ENCODE measurements at places on chromosomes 6 and 20. TPM values are rescaled to one million over a fixed set of nuclear protein-coding genes. Genes with fewer than 3 reads are reported as not detected.
A peak's percentile ranks its signal among the peaks of the same experiment; 100 is the strongest.

GRCh38 chr6:159169193-159169555, at the start of gene FNDC1:
FNDC1 (plus strand) TSS chr6:159169400; CDS start chr6:159169597, 197 bp downstream.
- no peaks in the 10 kb centered on the region for H3K36me3 ChIP-seq
- H3K27ac ChIP-seq, result peak within 1 kb of the TSS; percentile 25
- DNase-seq, result no peak
- no peaks in the 10 kb centered on the region for H3K4me1 ChIP-seq

SYNJ2 gene
- 10.0 TPM for total RNA-seq

DDX43 gene
- total RNA-seq, result not detected

- H3K27ac ChIP-seq, result no peak overlapping the region
- no peaks in the 10 kb centered on the region for H3K4me1 ChIP-seq
- no peak for DNase-seq
- H3K4me3 ChIP-seq, result no peak overlapping the region
- H3K36me3 ChIP-seq, result no peaks in the 10 kb centered on the region
These were observed 472 bp upstream of the EDN3 start for GRCh38 chr20:59299945-59300332.

GRCh38 chr20:51374456-51374830, 168.1 kb downstream of the NFATC2 start:
- no peaks in the 10 kb centered on the region for H3K27me3 ChIP-seq
- no peak overlapping the region for H3K27ac ChIP-seq
- H3K4me1 ChIP-seq, result no peaks in the 10 kb centered on the region
- no peak for DNase-seq

DNA sequence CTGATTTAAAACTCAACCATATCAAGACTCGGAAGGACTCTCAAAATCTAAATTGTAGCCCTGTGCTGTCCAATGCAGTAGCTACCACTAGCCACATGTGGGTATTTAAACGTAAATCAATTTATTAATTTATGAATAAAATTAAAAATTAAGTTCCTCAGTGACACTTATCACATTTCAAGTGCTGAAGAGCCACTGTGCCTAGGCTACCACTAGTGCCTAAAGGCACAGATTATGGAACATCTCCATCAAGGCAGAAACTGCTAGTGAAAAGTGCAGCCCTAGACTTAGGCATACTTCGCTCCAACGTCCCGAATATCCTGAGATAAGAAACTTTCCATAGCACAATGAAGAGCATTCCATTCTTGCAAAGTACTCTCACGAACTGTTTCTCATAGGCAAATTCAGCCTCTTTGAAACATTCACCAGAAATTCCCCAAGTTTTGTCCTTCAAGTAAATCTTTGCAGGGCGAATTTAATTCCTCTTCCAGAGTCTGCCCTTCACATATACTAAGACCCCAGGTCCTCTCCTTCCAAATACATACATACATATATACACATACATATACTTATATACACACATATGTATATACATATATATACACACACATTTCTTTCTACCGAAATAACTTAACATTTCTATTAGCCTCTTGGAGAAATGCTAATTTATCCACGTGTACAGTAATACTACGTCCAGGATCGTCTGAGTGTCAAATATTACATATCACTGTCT, 1.3 kb downstream of the SUPT3H start:
- DNase-seq, result no peak
- peak overlapping the region; percentile 96 for H3K27ac ChIP-seq
- no peaks in the 10 kb centered on the region for H3K36me3 ChIP-seq
- no peaks in the 10 kb centered on the region for H3K27me3 ChIP-seq
- no peaks in the 10 kb centered on the region for H3K4me1 ChIP-seq

All from uterus (tissue), 4 donors.